Thyroid gland (tissue), 4 donors: ENCODE measurements at places on chromosomes 3 and 15. TPM values are rescaled to one million over a fixed set of nuclear protein-coding genes. Genes with fewer than 3 reads are reported as not detected.

Gene KCTD6
- 16.6 TPM for total RNA-seq

Gene ERICH6
- total RNA-seq, result not detected

DNA sequence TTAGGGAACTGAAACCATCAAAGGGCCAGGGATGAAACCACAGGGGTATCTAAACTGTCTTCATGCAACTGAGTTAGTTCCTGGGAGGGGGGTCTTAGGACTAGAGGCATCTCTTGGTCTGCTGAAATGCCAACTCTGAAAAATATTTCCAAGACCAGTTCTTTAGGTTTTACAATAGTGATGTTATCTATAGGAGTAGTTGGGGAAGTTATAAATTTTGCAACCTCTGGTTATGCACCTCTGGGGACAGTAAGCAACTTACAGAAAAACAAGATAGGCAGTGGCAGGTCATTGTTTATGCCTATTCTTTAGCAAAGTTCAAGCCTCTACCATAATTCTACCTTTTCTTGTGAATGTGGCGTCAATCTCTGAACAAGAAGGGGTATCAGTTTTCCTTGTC, 60.5 kb upstream of the MINAR1 start:
- no peak for DNase-seq
- no peak overlapping the region for H3K27ac ChIP-seq
- H3K27me3 ChIP-seq, result no peaks in the 10 kb centered on the region
- H3K4me1 ChIP-seq, result no peaks in the 10 kb centered on the region
- H3K4me3 ChIP-seq, result no peak overlapping the region
- no peaks in the 10 kb centered on the region for H3K36me3 ChIP-seq

- DNase-seq, result no peak
- peak overlapping the region; percentile 14 for H3K4me3 ChIP-seq
- H3K4me1 ChIP-seq, result peaks cover 9% of the 10 kb centered on the region
- no peak overlapping the region for H3K27ac ChIP-seq
Measured at GRCh38 chr15:73751899-73752805, 999 bp downstream of the INSYN1 start.

DNA sequence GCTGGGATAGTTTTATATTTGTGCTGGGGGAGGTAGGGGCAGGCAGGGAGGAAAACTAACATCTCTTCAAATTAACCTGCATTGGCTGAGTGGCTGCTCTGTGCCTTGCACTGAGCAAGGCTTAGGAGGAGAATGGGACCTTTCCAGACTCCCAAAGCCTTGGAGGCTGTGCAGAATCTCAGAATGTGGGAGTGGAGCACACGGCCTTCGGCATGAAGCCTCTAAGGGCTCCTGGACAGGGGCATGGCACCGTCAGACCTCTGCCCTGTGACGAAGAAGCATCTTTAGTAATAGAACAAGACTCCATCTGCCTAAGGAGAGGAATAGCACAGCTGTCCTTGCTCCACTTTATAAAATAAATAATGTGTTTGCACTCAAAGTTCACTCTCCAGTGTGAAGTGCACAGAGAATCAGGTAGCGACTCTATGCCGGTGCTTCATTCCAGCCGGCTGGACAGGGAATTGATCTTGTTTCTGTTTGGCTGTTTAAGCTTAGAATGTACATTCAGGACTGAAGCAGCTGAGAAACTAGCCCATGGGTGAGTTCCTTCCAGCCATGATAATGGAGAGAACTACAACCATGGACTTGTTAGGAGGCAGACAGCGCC, 228.5 kb upstream of the ADAMTS9 start:
- peak overlapping the region; percentile 20 for H3K27ac ChIP-seq
- no peaks in the 10 kb centered on the region for H3K27me3 ChIP-seq

GRCh38 chr15:83290236-83290635, 5.8 kb upstream of the BNC1 start:
- no peak for DNase-seq
- no peaks in the 10 kb centered on the region for H3K27me3 ChIP-seq
- no peaks in the 10 kb centered on the region for H3K4me1 ChIP-seq
- H3K4me3 ChIP-seq, result no peak overlapping the region

DNA sequence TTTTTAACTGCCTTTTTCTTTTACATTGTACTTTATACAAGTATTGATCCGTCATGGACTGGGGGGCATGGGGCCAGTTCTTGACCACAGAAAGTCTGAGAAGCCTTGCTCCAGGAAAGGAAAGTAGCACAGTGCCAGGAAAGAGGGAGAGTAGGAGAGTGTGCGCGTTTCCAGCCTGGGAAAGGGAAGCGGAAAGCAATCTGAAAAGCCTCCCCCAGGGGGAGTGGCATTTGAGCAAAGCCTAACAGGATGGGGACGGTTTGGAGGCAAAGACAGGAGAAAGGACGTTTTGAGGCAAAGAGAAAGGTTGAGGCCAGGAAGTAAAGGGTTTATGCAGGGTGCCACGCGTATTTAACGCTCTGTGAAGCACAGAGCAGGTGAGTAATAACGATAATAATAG, 116.9 kb downstream of the RORA start:
- peaks cover 10% of the 10 kb centered on the region for H3K4me1 ChIP-seq
- no peaks in the 10 kb centered on the region for H3K27me3 ChIP-seq
- DNase-seq, result no peak
- no peaks in the 10 kb centered on the region for H3K36me3 ChIP-seq
- no peak overlapping the region for H3K27ac ChIP-seq

GRCh38 chr15:89824607-89824867, 9.9 kb upstream of the ANPEP start:
- no peak overlapping the region for H3K27ac ChIP-seq
- H3K4me1 ChIP-seq, result peaks cover 18% of the 10 kb centered on the region
- H3K4me3 ChIP-seq, result no peak overlapping the region
- H3K36me3 ChIP-seq, result no peaks in the 10 kb centered on the region
- no peaks in the 10 kb centered on the region for H3K27me3 ChIP-seq
- no peak for DNase-seq

- H3K4me3 ChIP-seq, result no peak overlapping the region
- peaks cover 62% of the 10 kb centered on the region for H3K4me1 ChIP-seq
- H3K36me3 ChIP-seq, result peaks cover 7% of the 10 kb centered on the region
- no peak for DNase-seq
- H3K27ac ChIP-seq, result peak overlapping the region; percentile 87
- no peaks in the 10 kb centered on the region for H3K27me3 ChIP-seq
Measured at GRCh38 chr3:58116985-58117384, 93.8 kb downstream of the DNASE1L3 start.

DNA sequence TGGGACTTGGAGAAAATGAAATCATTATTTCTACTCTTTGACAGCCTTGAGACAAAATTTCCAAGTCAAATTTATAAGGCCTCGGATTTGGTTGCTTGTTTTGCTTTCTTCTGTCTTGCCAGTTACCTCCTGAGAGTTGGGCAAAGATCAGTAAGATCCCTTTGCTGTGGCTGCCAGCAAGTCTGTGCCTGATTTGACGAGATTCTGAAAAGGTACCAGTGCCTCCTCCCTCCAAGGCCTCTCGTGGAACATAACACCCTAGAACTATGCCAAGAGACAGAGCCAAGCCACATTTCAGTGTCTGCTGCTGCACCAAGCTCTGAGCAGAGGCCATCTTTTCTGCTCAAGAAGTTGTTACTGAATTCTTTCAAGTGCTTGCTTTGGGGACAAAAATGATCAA, 61.0 kb downstream of the GTPBP8 start:
- peak; percentile 74 for DNase-seq
- H3K4me1 ChIP-seq, result peaks cover 25% of the 10 kb centered on the region

DNA sequence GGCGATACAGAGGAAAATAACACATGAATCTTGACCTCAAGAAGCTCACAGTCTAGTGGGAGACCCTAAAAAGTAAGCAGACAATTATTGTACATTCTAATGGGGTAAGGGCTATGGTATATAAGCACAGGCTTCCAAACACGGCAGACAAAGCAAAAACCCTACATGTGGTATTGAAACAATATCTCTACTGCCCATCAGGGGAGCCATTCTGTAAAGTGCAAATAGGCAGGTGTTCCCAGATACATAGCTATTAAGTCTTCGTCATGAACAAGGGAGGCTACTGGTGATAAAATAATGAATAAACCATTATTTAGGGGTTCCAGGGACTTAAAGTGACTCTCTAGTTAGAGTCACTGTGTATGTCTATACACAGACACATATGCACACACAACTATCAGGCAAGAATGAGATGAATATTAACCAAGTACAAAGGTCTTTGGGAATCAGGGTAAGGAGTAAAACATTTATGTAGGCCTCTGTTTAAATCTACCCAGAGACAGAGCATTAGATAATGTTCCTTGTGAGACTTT, 38.7 kb upstream of the ASB14 start:
- no peak overlapping the region for H3K27ac ChIP-seq
- no peaks in the 10 kb centered on the region for H3K27me3 ChIP-seq
- no peaks in the 10 kb centered on the region for H3K36me3 ChIP-seq
- H3K4me3 ChIP-seq, result no peak overlapping the region

DNA sequence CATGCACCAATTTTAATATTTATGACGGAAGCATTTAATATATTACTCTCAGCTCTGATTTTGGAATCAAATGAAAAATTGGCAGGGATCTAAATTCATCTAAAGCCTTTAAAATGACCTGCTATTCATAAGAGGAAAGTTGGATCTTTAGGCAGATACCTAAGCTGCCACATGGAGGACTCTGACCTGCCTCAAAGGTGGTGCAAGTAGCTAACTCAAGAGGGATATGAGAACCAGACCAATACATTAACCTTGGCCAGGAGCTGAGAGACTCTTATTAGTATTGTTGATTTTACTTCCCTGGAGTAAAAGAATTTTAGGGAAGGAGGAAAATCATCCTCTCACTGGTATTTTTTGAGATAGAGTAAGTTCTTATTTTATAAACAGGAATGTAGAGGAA, 17.7 kb downstream of the ZNF654 start:
- H3K4me1 ChIP-seq, result peaks cover 20% of the 10 kb centered on the region
- H3K27ac ChIP-seq, result no peak overlapping the region
- no peaks in the 10 kb centered on the region for H3K27me3 ChIP-seq
- no peak overlapping the region for H3K4me3 ChIP-seq
- no peaks in the 10 kb centered on the region for H3K36me3 ChIP-seq

- no peak for DNase-seq
- H3K27me3 ChIP-seq, result no peaks in the 10 kb centered on the region
- H3K4me1 ChIP-seq, result no peaks in the 10 kb centered on the region
- H3K36me3 ChIP-seq, result no peaks in the 10 kb centered on the region
- H3K4me3 ChIP-seq, result no peak overlapping the region
Measured at GRCh38 chr15:67322481-67322880, 67.9 kb downstream of the IQCH start.

DNA sequence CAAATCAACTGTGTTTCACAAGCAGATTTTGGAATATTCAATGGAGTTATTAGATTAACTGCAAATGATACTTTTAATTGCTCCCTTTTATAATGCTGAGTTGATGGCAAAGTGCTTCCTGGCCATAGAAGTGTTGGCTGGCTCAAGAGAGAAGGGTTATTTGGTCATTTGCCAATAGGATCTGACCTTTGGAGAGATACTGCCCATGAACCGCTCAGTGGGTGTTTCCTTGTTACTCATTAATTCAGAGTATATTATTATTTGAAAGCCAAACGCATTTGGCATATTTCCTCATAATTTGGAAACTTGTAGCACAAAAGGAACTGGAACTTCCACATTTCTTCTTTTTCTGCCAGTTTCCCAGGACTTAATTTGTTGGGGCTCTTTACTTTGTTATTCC, 234.7 kb downstream of the CDIN1 start:
- H3K27me3 ChIP-seq, result no peaks in the 10 kb centered on the region
- H3K4me1 ChIP-seq, result no peaks in the 10 kb centered on the region
- no peak for DNase-seq
- no peak overlapping the region for H3K27ac ChIP-seq

DNA sequence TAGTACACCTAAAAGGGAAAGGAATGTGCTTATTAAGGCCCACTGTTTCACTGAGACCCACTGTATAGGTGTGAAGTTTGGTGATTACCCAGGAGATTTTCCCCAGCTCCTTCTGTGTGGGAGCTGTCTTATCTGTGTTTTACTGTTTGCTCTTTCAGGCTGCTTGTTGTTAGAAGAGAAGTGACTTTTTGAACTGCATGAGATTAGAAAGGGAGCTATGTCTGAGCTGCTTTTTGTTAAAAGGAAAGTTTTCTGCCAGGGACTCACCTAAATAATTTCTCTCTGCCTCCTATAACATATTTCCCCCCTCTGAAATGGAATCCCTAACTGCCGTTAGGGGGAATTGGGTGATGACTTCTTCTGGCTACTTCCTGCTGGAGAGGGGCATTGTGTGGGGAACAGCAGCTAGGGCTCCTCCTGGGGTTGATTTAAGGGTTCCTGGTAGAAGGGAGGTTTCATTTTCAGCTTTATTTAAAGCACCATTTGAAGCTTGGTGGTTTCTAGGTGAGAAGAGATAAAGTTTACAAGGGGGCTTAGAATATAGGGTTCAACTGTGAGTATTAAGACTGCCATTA, 77.1 kb upstream of the ATP11B start:
- no peak overlapping the region for H3K27ac ChIP-seq
- no peak overlapping the region for H3K4me3 ChIP-seq
- no peak for DNase-seq
- H3K36me3 ChIP-seq, result no peaks in the 10 kb centered on the region
- no peaks in the 10 kb centered on the region for H3K27me3 ChIP-seq

GRCh38 chr3:30760040-30760695, 134.3 kb downstream of the GADL1 start:
- H3K4me1 ChIP-seq, result no peaks in the 10 kb centered on the region
- no peaks in the 10 kb centered on the region for H3K36me3 ChIP-seq
- no peaks in the 10 kb centered on the region for H3K27me3 ChIP-seq
- H3K27ac ChIP-seq, result no peak overlapping the region
- no peak for DNase-seq

DNA sequence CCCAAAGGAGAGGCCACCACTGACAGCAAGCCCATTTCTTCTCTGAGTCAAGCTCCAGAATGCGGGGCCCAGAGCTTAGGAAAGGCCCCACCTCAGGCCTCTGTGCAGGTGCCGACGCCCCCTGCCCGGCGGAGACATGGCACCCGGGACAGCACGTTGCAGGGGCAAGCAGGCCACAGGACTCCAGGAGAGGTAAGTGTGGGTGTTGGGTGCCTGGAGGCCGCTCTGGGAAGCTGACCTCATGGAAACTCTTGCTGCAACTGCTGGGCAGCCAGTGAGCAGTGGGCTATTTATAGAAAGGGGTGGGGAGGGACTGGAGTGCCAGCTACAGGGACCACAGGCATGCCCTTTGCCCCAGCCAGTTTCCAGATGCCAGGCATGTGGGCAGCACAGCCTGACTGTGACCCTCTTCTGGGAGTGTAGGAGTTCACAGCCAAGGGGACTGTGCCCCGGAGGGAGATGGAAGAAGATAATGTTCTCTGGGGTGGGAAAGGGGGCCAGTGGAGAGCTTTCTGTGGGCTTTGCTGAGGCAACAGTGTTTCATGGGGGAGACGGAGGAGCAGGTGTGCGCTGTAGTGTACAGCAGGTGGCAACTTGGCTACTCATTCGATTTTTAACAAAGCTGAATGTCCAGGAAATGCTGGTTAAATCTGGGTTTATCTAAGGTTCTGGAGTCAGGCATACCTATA, 23.7 kb downstream of the ALPK3 start:
- no peaks in the 10 kb centered on the region for H3K36me3 ChIP-seq
- no peak overlapping the region for H3K4me3 ChIP-seq
- DNase-seq, result peak; percentile 40
- no peak overlapping the region for H3K27ac ChIP-seq

- no peak for DNase-seq
- no peaks in the 10 kb centered on the region for H3K4me1 ChIP-seq
- H3K27ac ChIP-seq, result no peak overlapping the region
Measured at GRCh38 chr15:25208735-25209134, 230.1 kb downstream of the UBE3A start.
